ENCODE measurements at places on chromosomes 16 and 17.

DNA sequence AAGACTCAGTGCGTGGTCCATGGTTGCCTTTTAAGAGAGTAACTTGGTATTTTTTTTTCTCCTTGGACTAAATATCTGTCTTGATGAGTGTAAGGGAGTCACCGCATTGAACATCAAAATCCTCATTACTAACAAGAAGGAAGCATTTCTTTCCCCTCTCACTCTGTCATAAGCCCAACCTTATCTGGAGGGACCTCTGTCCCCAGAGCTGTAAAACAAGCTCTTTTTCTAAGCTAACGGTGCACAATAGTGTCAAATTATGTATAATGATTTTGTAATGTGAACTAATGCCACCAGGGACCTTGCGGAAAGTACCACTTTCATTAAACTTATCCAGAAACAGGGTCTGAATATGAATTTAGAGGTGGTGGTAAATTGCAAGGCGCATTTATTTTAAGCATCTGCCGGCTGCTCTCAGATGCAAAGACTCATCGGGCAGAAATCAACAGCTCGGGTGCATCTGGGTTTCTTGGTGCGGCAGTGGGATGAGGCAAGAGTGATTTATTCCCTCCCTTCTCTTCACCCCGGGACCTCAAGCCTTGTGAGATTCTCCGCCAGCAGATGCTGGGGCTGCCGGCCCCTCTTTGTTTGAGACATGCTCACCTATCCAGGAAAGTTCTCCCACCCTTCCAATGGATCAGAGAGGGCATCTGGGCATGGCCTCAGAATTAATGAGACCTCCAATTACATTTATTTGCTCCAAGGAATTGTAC, 95.2 kb upstream of the IRX3 start:
- no peak for DNase-seq

- no peak for DNase-seq
Measured at GRCh38 chr17:39774047-39774446, 36.3 kb downstream of the GRB7 start.

- DNase-seq, result peak; percentile 22
Measured at GRCh38 chr16:86078121-86078600, 179.2 kb downstream of the IRF8 start.

- no peak for DNase-seq
Measured at GRCh38 chr17:10802496-10803284, 1.2 kb downstream of the TMEM238L start.

- DNase-seq, result no peak
Measured at GRCh38 chr16:20318006-20318405, 9.3 kb downstream of the GP2 start.

DNA sequence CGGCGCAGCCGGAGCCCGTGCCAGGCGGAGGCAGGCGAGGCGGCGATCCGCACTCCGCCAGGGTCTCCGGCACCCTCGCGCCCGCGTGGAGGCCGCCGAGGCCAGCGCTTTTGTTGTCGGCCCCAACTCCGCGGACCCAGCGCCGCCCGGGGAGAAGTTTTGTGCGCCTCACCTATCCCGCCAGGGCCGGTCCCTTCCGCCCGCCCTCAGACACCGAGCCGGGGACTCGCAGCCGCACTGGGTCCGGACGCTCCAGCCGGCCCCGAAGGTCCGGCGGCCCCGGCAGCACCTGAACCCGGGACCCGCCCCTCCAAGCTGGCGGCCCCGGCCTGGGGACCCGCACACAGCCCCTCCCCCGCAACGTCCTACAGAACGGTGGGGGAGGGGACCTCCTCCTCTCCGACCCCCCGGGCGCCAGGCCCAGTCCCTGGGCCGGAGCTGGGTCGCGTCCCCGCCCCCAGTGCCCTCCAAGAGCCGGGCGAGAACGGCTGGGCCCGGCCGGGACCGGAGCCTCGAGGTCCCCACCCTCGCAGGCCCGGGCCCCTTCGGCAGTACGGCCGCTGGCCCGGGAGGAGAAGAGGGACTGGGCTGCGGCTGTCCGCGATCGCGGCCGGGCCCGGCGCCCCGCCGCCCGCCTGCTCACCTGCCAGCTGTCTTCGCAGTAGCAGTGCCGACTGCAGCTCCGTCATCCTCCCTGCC, 698 bp downstream of the UBE2G1 start:
- no peak for DNase-seq

- no peak for DNase-seq
Measured at GRCh38 chr16:64398793-64399192, 723.1 kb downstream of the CDH11 start.

DNA sequence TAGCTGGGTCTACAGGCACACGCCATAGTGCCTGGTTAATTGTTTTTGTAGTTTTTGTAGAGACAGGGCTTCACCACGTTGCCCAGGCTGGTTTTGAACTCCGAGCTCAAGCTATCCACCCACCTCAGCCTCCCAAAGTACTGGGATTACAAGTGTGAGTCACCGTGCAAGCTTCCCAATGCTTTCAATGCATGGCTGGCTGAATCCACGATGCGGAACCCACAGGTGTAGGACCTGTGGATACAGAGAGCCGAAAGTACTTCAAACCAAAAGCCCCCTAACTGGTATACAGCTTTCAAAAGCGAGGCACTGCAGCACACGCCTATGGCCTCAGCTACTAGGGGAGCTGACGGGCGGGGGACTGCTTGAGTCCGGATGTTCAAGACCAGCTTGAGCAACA, 44.8 kb downstream of the METTL16 start:
- no peak for DNase-seq

DNA sequence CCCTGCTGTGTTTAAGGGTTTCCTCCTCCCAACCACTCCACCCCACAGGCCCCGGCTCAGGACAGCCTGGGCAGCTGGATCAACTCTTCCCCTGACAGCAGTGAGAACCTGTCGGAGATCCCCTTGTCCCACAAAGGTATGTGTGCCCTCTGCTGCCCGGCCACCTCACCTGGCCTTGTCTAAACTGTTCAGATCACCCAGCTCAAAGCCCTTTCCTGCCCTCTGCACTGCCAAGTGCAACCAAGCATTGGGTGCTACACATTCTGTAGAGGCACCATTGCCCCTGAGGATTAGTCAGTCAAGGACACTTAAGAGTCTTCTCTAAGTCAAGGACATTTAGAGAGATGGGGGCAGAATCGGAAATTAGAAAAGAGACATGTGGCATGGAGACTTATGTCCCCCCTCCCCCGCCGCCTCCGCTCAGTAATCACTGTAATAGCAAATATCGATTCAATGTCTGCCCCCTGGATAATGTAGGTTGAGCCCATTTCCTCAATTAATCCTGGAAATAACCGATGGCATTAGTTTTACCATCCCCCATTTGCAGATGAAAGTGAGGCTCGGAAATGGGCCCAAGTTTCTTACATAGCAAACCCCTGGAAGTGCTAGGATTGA, 8.1 kb downstream of the BTBD17 start:
- DNase-seq, result no peak

GRCh38 chr17:30021708-30022317, 80.4 kb downstream of the EFCAB5 start:
- DNase-seq, result peak; percentile 10

DNA sequence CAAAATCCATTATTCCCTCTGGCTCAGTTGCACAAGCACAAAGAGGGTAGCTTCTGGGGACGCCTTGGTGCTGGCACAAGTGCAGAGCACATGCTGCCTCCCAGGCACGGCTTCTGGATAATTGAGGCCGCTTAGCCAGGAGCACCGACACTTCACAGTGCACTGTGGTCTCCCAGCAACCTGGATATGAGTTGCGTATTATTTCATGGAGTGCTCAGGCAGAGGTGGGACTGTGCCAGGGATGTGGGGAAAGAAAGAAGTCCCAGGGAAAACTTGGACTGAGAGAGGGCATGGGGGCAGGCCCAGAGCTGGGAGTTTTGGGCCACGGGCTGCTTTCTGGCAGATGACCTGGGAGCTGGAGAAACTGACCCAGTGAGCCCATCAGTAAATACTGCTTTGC, 37.5 kb downstream of the MPRIP start:
- DNase-seq, result no peak

GRCh38 chr16:57623251-57624043, 5.0 kb upstream of the ADGRG1 start:
- DNase-seq, result no peak

GRCh38 chr17:49523706-49524472, 28.8 kb downstream of the NGFR start:
- DNase-seq, result no peak

DNA sequence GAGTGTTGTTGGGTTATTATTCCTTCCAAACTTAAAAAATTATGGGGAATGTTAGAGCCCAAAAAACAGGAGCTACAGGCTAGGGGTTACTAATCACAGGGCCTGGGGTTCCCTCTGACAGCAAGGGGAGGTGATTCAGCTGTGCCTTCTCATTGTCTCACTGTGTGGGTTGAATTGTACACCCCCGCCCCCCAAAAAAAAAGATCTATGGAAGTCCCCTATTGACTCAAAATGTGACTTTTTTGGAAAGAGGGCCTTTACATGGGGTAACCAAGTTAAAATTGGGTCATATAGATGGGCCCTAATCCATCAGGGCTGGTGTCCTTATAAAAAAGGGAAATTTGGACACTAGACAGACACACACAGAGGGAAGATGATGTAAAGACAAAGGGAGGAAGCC, 190.2 kb downstream of the SOX9 start:
- DNase-seq, result no peak

- no peak for DNase-seq
Measured at GRCh38 chr17:72677714-72678390, 414.6 kb downstream of the SLC39A11 start.

- no peak for DNase-seq
Measured at GRCh38 chr17:144936-145670, 7.7 kb downstream of the SCGB1C2 start.

GRCh38 chr16:71367241-71367976, 8.9 kb downstream of the CALB2 start:
- no peak for DNase-seq

DNA sequence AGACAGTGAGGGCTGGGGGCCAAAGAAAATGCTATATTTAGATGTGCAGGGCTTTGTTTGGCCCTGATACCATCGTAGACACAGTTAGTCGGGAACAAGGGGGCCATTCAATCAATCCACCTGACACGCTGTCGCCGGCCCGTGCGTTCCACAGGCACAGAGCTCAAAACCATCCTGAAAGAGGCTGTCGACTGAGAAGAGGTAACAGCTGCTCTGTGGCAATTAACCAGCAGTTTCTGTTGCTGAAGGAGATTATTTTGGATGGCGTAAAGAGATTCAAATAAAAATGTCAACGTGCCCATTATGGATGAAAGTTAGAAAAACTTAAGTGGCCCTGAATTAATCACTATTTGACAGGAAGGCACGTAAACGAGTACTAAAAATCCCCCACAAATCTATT, 276.2 kb upstream of the IRX5 start:
- no peak for DNase-seq

- no peak for DNase-seq
Measured at GRCh38 chr17:62307196-62307595, 73.2 kb upstream of the EFCAB3 start.

- DNase-seq, result no peak
Measured at GRCh38 chr16:8714174-8714573, 39.8 kb downstream of the ABAT start.

- DNase-seq, result no peak
Measured at GRCh38 chr17:75490953-75491649, 24.2 kb downstream of the CASKIN2 start.

- no peak for DNase-seq
Measured at GRCh38 chr16:75116081-75116910, at the start of gene LDHD. Gene LDHD, minus strand, starts transcription at chr16:75116780. Its CDS starts 60 bp downstream, at chr16:75116720.

- DNase-seq, result no peak
Measured at GRCh38 chr16:78744796-78745107, 645.3 kb downstream of the WWOX start.

DNA sequence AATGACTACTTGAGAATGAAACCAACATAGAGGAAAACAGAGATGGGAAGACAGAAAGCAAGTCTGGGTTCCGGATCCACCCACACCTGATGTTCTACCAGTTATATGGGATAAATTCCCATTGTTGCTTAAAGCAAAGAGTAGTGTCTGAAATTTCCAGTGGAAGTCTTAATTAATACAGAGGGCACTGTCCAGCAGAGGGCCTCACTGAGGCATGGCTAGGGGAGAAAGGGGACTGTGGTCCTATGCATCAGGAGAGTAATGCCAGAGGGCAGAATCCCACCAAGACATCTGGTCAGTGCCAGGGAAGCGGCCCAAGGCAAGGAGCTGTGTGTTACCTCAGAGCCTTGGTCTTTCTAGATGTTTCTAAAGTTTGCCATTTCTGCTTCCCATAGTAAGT, 7.5 kb upstream of the UMOD start:
- DNase-seq, result no peak

DNA sequence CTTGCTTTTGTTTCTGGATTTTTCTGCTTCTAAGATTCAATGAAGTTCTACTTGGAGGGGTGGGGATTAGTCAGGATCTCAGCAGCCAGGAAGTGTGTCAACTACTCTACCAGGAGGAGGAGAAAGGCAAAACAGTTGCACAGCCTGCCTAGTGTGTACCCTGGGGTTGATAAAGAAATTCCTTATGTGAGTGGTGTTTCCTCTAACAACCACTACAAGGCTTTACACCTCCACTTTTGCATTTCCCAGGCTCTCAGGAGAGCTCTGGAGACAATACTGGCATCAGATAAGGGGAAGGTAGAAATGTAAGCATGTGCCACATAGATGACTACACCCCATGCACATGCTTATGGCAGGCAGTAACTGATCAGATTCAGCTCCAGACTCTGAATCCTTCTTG, 174.6 kb downstream of the TOX3 start:
- no peak for DNase-seq

- DNase-seq, result peak; percentile 42
Measured at GRCh38 chr17:8436169-8436843, 622 bp downstream of the NDEL1 start.

GRCh38 chr16:8905168-8905762, 23.1 kb downstream of the LITAFD start:
- no peak for DNase-seq

DNA sequence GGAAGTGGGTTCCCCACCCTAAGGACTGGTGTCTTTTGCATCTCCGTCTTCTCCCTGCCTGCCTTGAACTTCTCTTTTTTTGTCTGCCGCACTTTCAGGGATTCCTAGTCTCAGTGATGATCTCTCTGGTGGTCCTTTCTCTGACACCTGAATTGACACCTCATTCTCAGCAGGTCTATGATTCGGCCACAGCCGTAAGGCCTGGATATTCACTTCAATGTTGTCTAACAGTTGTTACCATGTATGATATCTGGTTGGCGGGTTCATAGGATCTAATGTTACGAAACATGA, 25.1 kb upstream of the SLC47A1 start:
- no peak for DNase-seq

DNA sequence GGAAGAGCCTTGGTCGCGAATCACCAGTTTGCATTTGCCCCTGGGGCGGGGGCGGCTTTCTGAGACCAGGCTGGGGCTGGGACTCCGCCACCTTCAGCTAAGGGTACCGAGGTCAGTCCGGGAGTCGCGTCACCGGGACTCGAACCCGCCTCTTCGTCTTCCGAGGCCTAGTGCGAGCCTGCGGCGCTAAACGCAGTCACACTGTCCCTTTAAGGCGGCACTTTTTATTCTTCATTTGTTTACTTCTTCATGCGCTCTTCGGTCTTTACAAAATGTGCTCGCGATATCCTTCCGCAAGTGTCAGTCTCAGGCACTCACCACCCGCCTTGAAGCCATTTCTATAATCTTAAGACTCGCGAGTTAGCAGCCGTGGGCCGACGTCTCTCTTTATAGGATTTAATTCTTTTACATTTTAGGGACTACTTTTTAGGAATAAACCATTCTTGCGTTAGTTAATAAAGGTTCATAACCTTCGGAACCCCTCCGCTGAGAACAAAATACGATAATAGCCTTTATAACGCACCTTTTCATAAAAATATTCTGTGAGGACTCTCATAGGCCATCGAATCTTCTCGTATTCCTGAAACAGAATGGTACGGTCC, 593 bp upstream of the HEXIM1 start:
- DNase-seq, result peak; percentile 91

GRCh38 chr16:1188432-1189189, 35.7 kb downstream of the CACNA1H start:
- DNase-seq, result no peak

GRCh38 chr16:26701243-26701886, 365.4 kb upstream of the C16orf82 start:
- DNase-seq, result no peak
